ENCODE measurements at places on chromosomes 1 and 21.

- no peaks in the 10 kb centered on the region for H3K27me3 ChIP-seq
- H3K36me3 ChIP-seq, result peaks cover 11% of the 10 kb centered on the region
- peak overlapping the region; percentile 40 for H3K4me3 ChIP-seq
- H3K27ac ChIP-seq, result peak overlapping the region; percentile 79
Measured at GRCh38 chr1:17441265-17441992, 2.0 kb upstream of the RCC2 start.

GRCh38 chr21:29080454-29080941 is 7.0 kb upstream of the CCT8 start:
- H3K36me3 ChIP-seq, result peaks cover 15% of the 10 kb centered on the region
- H3K27ac ChIP-seq, result peak overlapping the region; percentile 90
- no peaks in the 10 kb centered on the region for H3K27me3 ChIP-seq
- no peak for DNase-seq

GRCh38 chr1:92831368-92831761 is 475 bp upstream of the RPL5 start:
- no peak for DNase-seq
- H3K4me3 ChIP-seq, result peak overlapping the region; percentile 96
- H3K36me3 ChIP-seq, result peaks cover 39% of the 10 kb centered on the region
- H3K27ac ChIP-seq, result peak overlapping the region; percentile 98
- no peaks in the 10 kb centered on the region for H3K27me3 ChIP-seq

- H3K4me3 ChIP-seq, result no peak overlapping the region
- H3K4me1 ChIP-seq, result peaks cover 24% of the 10 kb centered on the region
- peaks cover 25% of the 10 kb centered on the region for H3K36me3 ChIP-seq
- no peak for DNase-seq
- H3K27me3 ChIP-seq, result peaks cover 13% of the 10 kb centered on the region
Measured at GRCh38 chr1:154629061-154629674, 21.2 kb upstream of the ADAR start.

GRCh38 chr1:29585656-29586055 is 349.3 kb downstream of the PTPRU start:
- H3K27ac ChIP-seq, result no peak overlapping the region
- H3K27me3 ChIP-seq, result peaks cover 10% of the 10 kb centered on the region
- no peaks in the 10 kb centered on the region for H3K4me1 ChIP-seq
- no peak for DNase-seq

DNA sequence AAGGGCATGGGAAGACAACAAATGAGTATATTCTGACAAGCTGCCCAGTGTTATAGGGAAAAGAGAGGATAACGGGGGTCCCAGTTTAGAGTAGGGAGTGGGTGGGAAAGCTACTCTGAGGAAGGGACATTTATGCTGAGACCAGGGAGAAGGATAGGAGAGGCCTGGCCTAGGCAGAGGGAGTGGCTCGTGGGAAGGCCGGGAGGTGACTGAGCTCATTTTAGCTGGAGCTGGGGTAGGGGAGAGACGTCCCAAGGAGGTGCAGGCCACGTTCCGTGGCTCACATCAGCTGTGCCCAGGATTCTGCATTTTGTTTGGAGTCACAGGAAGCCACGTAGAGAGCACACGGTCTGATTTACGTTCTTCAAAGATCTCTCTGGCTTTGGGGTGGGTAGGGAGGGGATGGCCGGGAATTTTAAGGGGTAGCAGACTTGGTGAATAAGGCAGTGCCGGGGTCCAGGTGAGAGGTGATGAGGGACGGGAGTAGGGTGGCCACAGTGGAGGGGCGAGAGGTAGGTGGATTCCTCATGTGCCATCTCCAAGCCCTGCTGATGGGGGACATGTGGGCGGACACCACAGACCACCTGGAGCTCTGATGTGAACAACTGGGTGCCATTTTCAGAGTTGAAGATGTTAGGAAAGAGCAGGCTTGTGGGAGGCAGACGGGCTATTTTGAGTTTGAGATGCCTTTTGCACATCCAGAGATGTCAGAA is 4.7 kb downstream of the TINAGL1 start:
- H3K27me3 ChIP-seq, result peaks cover 4% of the 10 kb centered on the region
- no peak overlapping the region for H3K4me3 ChIP-seq
- no peaks in the 10 kb centered on the region for H3K36me3 ChIP-seq
- DNase-seq, result no peak
- no peak overlapping the region for H3K27ac ChIP-seq
- H3K4me1 ChIP-seq, result no peaks in the 10 kb centered on the region

DNA sequence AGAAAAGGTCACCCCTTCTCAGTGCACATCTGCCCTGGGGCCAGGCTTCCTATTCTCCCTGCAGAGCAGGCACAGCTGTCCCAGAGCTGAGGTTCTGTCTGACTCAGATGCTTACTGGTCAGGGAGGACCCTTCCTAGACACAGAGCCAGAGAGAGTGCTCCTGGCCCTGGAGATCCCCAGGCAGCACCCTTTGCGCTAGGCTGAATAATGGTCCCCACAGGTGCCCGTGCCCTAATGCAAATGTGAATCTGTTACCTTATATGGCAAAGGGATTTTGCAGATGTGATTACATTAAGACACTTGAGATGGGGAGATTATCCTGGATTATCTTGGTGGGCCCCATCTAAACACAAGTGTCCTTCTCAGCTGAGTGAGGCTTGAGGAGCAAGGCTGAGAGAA is 2.6 kb upstream of the TNNI1 start:
- no peak overlapping the region for H3K27ac ChIP-seq
- peaks cover 17% of the 10 kb centered on the region for H3K4me1 ChIP-seq
- no peaks in the 10 kb centered on the region for H3K36me3 ChIP-seq
- no peak overlapping the region for H3K4me3 ChIP-seq

- no peaks in the 10 kb centered on the region for H3K27me3 ChIP-seq
- H3K4me1 ChIP-seq, result peaks cover 9% of the 10 kb centered on the region
- DNase-seq, result no peak
Measured at GRCh38 chr1:145805057-145805456, 18.8 kb downstream of the RNF115 start.

- H3K4me1 ChIP-seq, result peaks cover 5% of the 10 kb centered on the region
- H3K36me3 ChIP-seq, result peaks cover 6% of the 10 kb centered on the region
- H3K4me3 ChIP-seq, result no peak overlapping the region
Measured at GRCh38 chr1:245894843-245895242, 612.2 kb downstream of the SMYD3 start.

- H3K27ac ChIP-seq, result no peak overlapping the region
- no peaks in the 10 kb centered on the region for H3K36me3 ChIP-seq
- no peak for DNase-seq
- no peaks in the 10 kb centered on the region for H3K4me1 ChIP-seq
Measured at GRCh38 chr1:185966471-185966870, 232.3 kb downstream of the HMCN1 start.

DNA sequence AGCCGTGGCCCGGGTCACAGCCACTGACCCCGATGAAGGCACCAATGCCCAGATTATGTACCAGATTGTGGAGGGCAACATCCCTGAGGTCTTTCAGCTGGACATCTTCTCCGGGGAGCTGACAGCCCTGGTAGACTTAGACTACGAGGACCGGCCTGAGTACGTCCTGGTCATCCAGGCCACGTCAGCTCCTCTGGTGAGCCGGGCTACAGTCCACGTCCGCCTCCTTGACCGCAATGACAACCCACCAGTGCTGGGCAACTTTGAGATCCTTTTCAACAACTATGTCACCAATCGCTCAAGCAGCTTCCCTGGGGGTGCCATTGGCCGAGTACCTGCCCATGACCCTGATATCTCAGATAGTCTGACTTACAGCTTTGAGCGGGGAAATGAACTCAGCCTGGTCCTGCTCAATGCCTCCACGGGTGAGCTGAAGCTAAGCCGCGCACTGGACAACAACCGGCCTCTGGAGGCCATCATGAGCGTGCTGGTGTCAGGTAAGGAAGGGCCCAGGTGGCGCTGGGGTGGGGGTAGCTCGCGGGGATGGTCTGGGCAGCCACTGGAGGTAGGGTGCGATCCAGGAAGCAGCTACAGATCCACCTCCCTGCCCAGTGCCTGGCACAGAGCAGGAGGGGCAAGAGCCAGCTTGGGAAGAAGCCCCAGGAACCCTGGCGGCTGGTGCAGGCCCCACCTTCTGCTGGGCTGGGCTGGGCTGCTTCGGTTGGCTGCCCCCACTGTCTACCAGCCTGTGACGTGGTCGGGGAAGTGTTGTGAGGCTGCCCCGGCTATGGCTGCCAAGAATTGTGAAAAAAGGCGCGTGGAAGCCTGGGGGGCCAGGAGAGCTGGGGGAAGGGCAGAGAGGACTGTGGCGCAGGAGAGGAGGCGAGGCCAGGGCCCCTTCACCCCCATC is 3.8 kb downstream of the CELSR2 start:
- DNase-seq, result no peak
- H3K36me3 ChIP-seq, result no peaks in the 10 kb centered on the region
- no peak overlapping the region for H3K27ac ChIP-seq
- H3K4me3 ChIP-seq, result no peak overlapping the region
- peaks cover 2% of the 10 kb centered on the region for H3K27me3 ChIP-seq

DNA sequence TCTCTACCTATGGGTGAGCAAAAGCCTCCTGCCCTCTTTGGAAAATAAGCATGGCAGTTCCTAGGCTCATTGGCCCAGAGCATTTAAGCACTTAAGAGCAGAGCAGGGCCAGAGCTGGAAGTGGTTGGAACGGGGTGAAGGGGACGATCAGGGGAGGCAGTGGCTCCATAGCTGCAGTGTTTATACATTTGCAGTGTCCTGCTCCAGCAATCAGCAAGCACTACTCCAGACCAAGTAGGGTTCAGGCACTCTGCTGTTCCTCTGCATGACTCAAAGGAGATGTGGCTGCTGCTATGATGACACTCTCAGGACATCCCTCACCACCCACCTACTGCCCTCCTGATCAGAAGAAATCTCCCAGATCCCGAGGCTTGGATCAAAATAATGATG is 55.0 kb downstream of the TRABD2B start:
- H3K36me3 ChIP-seq, result no peaks in the 10 kb centered on the region
- peaks cover 8% of the 10 kb centered on the region for H3K27me3 ChIP-seq
- no peaks in the 10 kb centered on the region for H3K4me1 ChIP-seq
- no peak overlapping the region for H3K4me3 ChIP-seq
- no peak overlapping the region for H3K27ac ChIP-seq
- DNase-seq, result no peak

DNA sequence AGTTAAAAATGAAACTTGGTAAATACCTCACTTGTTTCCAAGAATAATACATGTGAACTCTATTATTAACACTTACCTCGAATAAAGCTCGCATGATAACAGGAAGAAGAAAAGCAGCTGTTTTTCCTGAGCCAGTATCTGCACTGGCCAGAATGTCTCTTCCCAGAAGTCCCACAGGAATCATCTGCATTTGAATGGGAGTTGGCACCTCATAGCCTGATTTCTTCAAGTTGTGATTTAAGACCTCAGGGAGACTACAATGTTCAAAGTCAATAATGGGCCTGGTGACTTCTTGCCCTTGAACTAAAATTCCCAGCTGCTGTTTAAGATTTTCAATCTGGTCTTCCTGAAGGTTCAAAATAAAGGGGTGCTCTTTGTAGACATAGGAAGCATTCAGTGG is 3.8 kb downstream of the DDX59 start:
- no peak overlapping the region for H3K4me3 ChIP-seq
- H3K4me1 ChIP-seq, result peaks cover 39% of the 10 kb centered on the region

DNA sequence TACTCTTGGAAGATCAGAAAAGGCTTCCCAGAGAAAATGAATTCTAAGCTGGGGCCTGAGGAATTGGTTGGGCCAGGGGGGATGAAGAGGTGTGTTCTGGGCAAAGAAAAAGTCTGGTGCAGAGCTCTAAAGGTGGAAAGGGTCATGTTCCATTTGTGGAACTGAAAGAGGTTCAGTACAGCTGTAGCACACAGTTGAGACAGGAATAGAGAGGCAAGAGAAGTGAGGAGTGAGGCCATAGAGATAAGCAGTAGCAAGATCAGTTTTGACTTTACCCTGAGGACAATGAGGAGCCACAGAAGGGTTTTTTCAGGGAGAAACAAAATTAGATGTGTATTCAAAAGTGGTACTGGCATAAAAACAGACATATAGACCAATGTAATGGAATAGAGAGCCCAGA is 30.3 kb upstream of the MUTYH start:
- H3K27me3 ChIP-seq, result no peaks in the 10 kb centered on the region
- H3K36me3 ChIP-seq, result no peaks in the 10 kb centered on the region
- H3K27ac ChIP-seq, result no peak overlapping the region
- peaks cover 4% of the 10 kb centered on the region for H3K4me1 ChIP-seq

GRCh38 chr1:100626397-100626796 is 88.5 kb downstream of the GPR88 start:
- H3K27me3 ChIP-seq, result peaks cover 10% of the 10 kb centered on the region
- H3K27ac ChIP-seq, result no peak overlapping the region
- H3K36me3 ChIP-seq, result no peaks in the 10 kb centered on the region

- no peak overlapping the region for H3K4me3 ChIP-seq
- no peaks in the 10 kb centered on the region for H3K27me3 ChIP-seq
- peaks cover 38% of the 10 kb centered on the region for H3K36me3 ChIP-seq
Measured at GRCh38 chr21:43754948-43755781, 20.9 kb downstream of the CSTB start.

GRCh38 chr1:51327386-51327785 is 3.0 kb downstream of the TTC39A start:
- no peak overlapping the region for H3K4me3 ChIP-seq
- peaks cover 48% of the 10 kb centered on the region for H3K27me3 ChIP-seq
- no peak overlapping the region for H3K27ac ChIP-seq

DNA sequence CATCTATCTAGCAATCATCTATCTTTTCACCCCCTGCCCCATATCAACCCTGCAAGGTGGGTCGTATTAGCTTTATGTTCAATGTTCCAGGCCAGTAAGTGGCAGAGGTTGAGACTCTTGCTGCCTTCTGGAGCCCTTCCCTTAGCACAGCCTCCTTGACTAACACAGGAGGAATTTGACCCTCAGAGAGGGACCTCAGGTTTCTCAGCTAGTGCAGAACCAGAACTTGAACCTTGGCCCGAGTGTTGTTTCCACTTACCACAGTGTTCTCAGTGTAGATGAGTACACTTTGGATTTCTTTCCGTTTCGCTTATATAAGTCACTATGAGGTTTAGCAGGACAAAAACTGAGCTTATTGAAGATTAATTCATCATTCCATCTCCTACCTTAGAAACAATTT is 11.1 kb upstream of the ATF3 start:
- peak overlapping the region; percentile 65 for H3K27ac ChIP-seq
- H3K36me3 ChIP-seq, result peaks cover 5% of the 10 kb centered on the region

DNA sequence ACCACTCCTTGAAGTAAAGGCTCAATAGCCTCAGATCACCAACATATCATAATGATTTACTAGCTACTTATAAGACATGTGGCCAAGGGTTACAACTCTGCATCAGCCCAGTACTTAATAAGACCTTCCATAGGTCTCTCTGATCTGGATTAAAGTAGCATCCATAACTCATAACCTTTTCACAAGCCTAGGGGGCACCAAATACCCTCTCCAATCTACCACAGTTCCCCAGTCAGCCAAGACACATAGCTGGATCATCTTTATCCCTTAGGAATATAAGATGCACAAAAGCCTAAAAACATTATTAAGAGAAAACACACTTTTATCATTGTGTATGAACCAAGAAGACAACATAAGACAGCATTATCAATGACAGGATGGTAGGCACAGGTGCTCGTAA is 22.1 kb downstream of the SSX2IP start:
- peaks cover 7% of the 10 kb centered on the region for H3K36me3 ChIP-seq
- no peak overlapping the region for H3K27ac ChIP-seq
- peaks cover 12% of the 10 kb centered on the region for H3K4me1 ChIP-seq
- H3K27me3 ChIP-seq, result no peaks in the 10 kb centered on the region
- no peak for DNase-seq

All from activated CD8-positive, alpha-beta T cell treated with anti-CD3 and anti-CD28 coated beads, Interleukin-2, amount 10 ng/mL, durations not matched to agents 7 days and 5 days (primary cell).